ENCODE measurements at places on chromosomes 2 and 18.
A peak's percentile ranks its signal among the peaks of the same experiment; 100 is the strongest.

DNA sequence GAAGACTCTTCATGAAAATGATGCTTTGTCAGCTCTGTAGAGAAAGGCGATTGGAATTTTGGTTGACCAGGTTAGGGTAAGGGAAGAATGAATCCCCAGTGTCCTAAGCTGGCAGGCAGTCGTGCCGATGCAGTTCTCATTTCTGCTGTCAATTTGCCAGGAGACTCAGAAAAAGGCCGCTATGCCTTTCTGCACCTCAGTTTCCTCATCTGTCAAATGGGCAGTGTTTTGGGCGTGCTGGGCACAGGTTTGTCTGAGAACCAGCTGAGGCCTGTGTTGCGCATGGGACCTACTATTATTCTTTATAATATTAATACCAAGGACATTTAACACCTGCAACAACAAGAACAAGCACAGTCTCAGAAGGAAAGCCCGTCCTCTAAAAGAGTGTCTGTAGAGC lies 50.3 kb downstream of the HPCAL1 start:
- DNase-seq: no peak

DNA sequence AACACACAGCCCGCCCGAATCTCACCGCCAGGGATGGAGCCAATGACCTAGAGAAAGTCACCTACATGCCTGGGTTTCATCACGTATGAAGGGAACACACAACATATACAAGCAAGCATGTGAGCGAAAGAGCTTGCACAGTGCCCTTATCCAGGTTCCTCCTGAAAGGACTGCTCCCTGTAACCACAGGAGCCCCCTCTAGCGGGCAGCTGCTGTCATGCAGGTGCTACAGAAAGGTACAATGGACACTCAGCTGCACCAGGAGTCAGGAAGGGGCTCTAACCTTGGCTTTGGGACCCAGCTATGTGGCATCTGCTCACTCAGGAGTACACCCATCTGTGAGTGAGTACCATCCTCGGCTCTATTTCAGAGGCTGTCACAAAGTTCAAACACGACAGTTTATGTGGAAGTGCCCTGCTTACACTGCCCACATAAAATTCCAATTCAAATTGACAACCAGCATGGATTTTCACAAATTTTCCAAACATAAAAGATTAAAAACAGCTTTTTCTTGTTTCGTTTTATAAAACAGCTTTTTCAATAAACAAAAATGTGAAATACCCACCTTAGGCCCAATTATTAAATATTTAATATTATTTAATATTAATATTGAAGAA lies 3.5 kb downstream of the NDUFA10 start:
- DNase-seq: peak; percentile 56

DNA sequence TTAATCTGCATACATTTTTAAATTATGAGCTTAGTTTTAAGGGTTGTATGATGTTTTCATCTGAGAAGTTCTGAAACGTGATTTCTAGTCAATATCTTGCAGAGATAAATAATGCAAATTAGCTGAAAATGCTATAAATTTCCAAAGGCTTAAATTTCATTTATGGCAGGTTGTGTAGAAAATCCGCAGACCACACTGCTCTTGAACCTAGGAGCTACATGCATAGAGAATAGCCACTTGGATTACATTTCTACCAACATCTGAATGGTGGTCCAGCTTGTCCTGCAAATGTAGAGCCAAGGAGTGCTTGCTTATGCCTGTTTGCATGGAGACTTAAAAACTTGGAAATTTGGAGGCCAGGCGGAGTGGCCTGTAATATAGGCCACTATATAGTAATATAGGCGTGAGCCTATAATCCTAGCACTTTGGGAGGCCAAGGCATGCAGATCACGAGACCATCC lies 6.8 kb downstream of the MAT2A start:
- no peak for DNase-seq

- DNase-seq: no peak
Measured at GRCh38 chr2:108625186-108625827, 91.0 kb downstream of the LIMS1 start.

DNA sequence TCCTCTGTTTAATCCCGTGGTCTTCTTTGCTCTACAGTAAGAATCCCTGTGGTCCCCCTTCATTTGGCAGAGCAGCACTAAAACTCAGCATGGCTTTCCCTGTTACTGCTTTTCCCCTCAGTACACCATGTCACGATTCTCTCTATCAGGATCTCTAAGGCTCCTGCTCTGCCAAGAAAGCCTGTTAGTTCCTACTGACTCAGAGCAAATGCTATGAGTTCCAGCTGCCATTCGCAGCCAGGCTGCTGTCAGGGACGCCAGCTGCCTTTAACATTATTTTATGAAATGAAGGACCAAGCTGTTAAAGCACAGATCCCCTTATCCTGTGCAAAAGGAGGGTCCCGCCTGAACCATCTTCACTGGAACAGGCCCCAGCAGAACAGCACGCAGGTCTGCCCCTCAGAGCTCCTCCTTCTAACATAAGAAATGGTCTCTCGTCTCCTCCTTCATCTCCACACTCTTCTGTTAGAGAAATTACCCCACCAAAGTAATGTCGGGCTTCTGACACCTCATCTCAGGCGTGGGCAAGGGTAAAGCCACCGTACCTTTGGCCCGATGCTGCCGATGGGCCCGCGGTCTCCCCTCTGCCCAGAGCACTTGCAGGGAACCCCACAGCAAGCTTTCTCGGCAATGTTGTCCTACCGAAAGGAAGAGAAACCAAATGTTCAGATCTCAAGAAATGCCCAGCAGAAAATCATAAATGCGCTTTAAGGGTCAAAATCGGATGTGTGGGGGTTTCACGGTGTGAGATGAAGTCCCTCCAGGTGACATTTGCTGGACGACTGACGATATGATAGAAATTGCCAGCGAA lies 52.6 kb downstream of the COL6A3 start:
- no peak for DNase-seq

- DNase-seq: no peak
Measured at GRCh38 chr2:101771227-101771902, 73.9 kb downstream of the MAP4K4 start.

DNA sequence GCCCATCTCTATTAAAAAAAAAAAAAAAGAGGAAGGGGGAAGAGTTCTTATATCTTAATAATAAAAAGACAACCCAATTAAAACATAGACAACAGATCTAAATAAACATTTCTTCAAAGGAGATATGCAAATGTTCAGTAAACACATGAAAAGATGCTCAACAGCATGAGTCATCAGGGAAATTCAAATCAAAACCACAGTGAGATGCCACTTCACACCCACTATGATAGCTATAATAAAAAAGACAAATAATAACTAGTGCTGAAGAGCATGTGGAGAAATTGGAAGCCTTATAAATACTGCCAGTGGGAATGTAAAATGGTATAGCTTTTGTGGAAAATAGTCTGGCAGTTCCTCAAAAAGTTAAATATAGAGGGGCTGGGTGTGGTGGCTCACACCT lies 61.5 kb upstream of the CYP20A1 start:
- DNase-seq: no peak

DNA sequence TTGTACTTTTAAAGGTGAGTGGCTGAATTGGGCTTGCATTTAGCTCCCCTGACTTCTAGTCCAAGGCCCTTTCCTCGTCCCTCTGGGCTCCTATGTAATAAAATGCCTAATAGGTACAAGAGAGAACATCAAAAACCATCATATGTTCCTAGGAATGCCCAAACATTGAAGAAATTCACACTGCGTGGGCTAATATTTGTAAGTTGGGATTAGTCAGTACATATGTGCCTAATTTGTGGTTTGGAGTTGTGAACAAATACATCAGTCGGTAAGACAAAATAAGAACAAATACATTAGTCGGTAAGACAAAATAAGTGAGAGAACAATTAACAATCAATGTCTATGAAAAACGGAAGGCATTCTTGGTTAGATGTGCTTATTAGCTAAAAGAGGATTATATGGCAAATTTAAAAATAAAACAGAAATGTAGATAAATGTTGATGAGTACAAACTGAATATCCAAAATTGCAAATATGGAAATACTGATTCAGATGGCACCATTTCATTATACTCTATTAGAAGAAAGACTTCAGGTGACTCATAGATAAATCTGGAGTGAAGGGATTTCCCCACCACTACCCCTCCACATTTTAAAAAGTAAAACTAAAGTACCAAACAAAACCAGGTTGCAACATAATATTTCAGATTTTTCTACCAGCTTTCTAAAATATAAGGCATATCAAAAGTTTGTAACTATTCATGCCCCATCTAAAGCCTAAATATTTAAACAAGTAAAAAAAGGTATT lies 325.4 kb downstream of the ZEB2 start:
- no peak for DNase-seq

Measured in activated T-cell treated with anti-CD3 and anti-CD28 coated beads for 48 hours (primary cell).